ENCODE measurements at places on chromosomes 2 and 18.

DNA sequence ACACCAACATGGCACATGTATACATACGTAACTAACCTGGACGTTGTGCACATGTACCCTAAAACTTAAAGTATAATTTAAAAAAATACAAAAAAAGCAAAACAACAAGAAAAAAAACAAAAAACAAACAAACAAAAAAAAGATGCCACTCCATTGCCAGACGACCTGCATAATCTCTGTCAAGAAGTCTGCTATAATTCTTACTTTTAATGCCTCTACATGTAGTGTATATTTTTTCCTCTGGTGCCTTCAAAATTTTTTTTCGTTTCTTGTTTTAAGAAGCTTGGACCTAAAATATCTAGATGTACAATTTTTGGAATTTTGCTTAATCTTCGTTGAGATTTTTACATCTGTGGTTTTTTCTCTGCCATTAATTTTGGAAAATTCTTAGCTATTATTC is 235.6 kb upstream of the ZNF521 start:
- peaks cover 20% of the 10 kb centered on the region for H3K36me3 ChIP-seq
- H3K27me3 ChIP-seq: no peaks in the 10 kb centered on the region
- H3K27ac ChIP-seq: no peak overlapping the region
- H3K4me3 ChIP-seq: no peak overlapping the region
- no peak for DNase-seq
- H3K4me1 ChIP-seq: peaks cover 4% of the 10 kb centered on the region

DNA sequence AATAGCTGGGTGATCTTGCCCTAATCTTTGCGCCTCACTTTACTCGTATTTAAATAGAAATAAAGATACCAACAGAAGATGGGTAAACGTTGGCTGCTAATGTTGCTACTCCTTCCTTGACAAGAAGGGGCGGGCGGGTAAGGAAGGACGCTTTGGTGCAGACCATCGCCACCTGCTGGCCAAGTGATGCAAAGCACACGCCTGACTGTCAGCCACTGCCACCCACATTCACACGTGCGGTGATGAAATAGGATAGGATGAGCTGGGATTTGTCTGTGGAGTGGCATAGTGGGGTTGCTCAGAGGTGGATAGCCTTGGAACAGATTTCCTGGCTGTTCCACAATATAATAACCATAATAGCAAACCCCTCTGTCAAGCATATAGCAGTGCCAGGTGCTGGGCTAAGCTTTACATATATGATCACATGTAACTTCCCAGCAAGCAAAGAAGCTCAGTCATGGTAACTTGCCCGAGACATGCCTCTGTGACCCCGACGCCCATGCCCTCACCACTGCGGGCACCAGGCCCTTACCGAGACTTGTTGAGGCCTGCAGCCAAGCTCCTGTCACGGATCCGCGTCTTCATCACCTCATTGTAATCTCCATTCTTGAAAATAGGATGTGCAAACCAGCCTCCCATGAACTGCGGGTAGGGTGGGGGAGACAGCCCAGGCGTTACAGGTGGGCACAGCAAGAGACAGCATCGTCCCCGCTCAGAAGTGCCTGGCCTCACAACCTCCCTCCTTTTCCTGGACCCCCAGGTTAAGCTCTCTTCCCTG is 39.3 kb downstream of the LCT start:
- H3K27me3 ChIP-seq: peaks cover 2% of the 10 kb centered on the region
- H3K27ac ChIP-seq: no peak overlapping the region
- H3K4me3 ChIP-seq: no peak overlapping the region

GRCh38 chr2:209638346-209638745 is 133.3 kb upstream of the UNC80 start:
- H3K27ac ChIP-seq: no peak overlapping the region
- H3K36me3 ChIP-seq: no peaks in the 10 kb centered on the region
- H3K4me3 ChIP-seq: no peak overlapping the region
- DNase-seq: no peak

GRCh38 chr2:179340678-179341077 is 76.0 kb upstream of the SESTD1 start:
- no peak for DNase-seq
- no peaks in the 10 kb centered on the region for H3K27me3 ChIP-seq
- no peak overlapping the region for H3K27ac ChIP-seq
- H3K4me3 ChIP-seq: no peak overlapping the region
- no peaks in the 10 kb centered on the region for H3K36me3 ChIP-seq

DNA sequence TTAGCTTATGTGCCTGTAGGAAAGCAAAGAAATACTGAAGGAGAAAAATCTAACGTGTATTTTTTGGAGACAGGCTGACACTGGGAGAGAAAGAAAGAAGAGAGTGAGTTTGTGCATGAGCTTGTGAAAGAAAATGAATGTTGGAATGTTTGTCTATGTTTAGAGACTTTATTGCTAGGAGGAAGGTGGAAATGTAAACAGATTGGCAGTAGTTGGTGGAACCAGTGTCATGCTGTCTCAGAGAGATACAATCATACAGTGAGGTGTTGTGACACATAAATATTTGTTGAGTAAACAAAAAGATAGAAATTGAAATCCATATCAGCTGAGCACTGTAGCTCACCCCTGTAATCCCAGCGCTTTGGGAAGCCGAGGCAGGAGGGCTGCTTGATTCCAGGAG is 222.2 kb upstream of the MEIS1 start:
- no peaks in the 10 kb centered on the region for H3K36me3 ChIP-seq
- H3K27me3 ChIP-seq: no peaks in the 10 kb centered on the region
- H3K4me3 ChIP-seq: no peak overlapping the region
- DNase-seq: no peak
- H3K4me1 ChIP-seq: no peaks in the 10 kb centered on the region
- no peak overlapping the region for H3K27ac ChIP-seq

GRCh38 chr18:72375618-72376017 is 168.5 kb downstream of the CBLN2 start:
- peaks cover 4% of the 10 kb centered on the region for H3K4me1 ChIP-seq
- DNase-seq: no peak
- H3K36me3 ChIP-seq: no peaks in the 10 kb centered on the region
- H3K27ac ChIP-seq: no peak overlapping the region
- no peak overlapping the region for H3K4me3 ChIP-seq

DNA sequence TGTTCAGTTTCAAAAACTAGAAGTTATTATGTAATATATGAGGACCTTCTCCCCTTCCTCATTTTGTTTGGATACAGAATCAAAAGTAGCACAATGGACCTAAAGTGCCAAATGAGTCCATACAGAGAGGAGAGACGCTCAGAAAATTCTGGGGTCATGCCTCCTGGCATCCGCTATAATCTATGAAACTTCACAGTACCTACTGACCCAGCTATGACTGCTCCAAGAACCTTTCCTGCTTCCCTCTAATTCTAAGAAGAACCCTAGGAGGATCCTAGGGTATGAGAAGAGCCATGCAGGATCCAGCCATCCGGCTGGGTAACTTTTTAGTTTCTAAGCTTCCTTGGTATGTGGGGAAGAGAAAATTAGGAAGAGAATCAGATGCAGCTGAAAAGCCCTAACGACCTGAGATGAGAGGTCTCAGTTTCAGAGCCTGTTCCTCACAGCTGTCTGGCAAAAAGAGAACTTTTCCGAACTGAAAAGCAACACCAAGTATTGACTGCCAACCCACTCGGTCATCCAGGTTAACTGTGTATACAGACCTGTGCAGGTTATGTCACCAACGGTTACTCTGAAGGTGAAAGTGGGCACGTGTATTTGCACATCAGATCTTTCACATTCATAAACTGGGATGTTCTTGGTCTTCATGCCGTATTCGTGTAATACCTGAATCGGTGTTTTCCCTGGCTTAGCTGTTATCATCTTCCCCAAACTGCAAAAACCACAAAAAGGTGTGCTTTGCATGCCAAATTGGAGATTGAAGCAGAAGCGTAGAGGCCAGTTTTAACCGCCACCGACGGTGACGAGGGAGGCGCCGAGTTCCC is 1.1 kb downstream of the PRKRA start:
- peaks cover 18% of the 10 kb centered on the region for H3K4me1 ChIP-seq
- H3K36me3 ChIP-seq: no peaks in the 10 kb centered on the region
- peak overlapping the region; percentile 93 for H3K4me3 ChIP-seq
- peaks cover 3% of the 10 kb centered on the region for H3K27me3 ChIP-seq

GRCh38 chr2:237125967-237126366 is 40.3 kb downstream of the COPS8 start:
- H3K4me3 ChIP-seq: no peak overlapping the region
- no peaks in the 10 kb centered on the region for H3K4me1 ChIP-seq
- no peak overlapping the region for H3K27ac ChIP-seq
- peaks cover 4% of the 10 kb centered on the region for H3K27me3 ChIP-seq
- H3K36me3 ChIP-seq: no peaks in the 10 kb centered on the region

DNA sequence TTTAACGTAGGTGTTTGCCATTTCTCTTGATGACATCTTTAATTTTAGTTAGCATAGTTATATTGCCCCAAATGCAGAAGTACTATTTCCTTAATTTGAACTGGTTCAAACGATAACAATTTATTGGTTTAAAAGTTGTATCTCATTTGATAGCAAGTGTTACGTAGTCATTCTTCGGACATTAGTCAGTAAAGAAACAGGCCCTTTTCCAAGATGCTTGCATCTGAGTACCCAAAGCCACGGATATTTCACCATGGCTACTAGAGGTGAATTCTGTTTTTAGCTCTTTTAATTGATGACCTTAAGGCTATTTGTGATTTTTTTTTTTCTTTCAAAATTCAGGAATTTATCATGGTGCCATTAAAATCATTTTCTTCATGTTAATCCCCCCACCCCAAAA is 32.1 kb downstream of the GLS start:
- no peak overlapping the region for H3K27ac ChIP-seq
- no peaks in the 10 kb centered on the region for H3K4me1 ChIP-seq
- no peak overlapping the region for H3K4me3 ChIP-seq
- DNase-seq: no peak
- H3K27me3 ChIP-seq: no peaks in the 10 kb centered on the region
- no peaks in the 10 kb centered on the region for H3K36me3 ChIP-seq

- H3K4me3 ChIP-seq: no peak overlapping the region
- H3K4me1 ChIP-seq: peaks cover 3% of the 10 kb centered on the region
- no peak for DNase-seq
- H3K36me3 ChIP-seq: no peaks in the 10 kb centered on the region
- H3K27me3 ChIP-seq: no peaks in the 10 kb centered on the region
These were observed 786.6 kb upstream of the CDH2 start for GRCh38 chr18:28963481-28963880.
